ENCODE measurements at places on chromosomes 7 and 10.

- H3K4me1 ChIP-seq: peaks cover 2% of the 10 kb centered on the region
- no peak overlapping the region for H3K27ac ChIP-seq
- peaks cover 3% of the 10 kb centered on the region for H3K27me3 ChIP-seq
- H3K36me3 ChIP-seq: peaks cover 2% of the 10 kb centered on the region
- no peak overlapping the region for H3K4me3 ChIP-seq
- no peak for DNase-seq
Observed at GRCh38 chr7:131255242-131255641, 72.4 kb upstream of the MKLN1 start.

GRCh38 chr7:155090684-155091083, 20.6 kb downstream of the HTR5A start:
- no peaks in the 10 kb centered on the region for H3K36me3 ChIP-seq
- H3K4me3 ChIP-seq: no peak overlapping the region
- no peak for DNase-seq
- H3K27ac ChIP-seq: no peak overlapping the region
- H3K4me1 ChIP-seq: peaks cover 4% of the 10 kb centered on the region

GRCh38 chr7:78057571-78057970, 259.0 kb downstream of the PHTF2 start:
- H3K36me3 ChIP-seq: no peaks in the 10 kb centered on the region
- peaks cover 36% of the 10 kb centered on the region for H3K27me3 ChIP-seq
- no peak overlapping the region for H3K4me3 ChIP-seq
- H3K4me1 ChIP-seq: no peaks in the 10 kb centered on the region
- no peak overlapping the region for H3K27ac ChIP-seq
- no peak for DNase-seq

GRCh38 chr7:56048245-56048644, 3.0 kb downstream of the PSPH start:
- H3K4me3 ChIP-seq: no peak overlapping the region
- no peaks in the 10 kb centered on the region for H3K36me3 ChIP-seq
- peaks cover 25% of the 10 kb centered on the region for H3K4me1 ChIP-seq

GRCh38 chr10:23478570-23478969, 39.7 kb downstream of the OTUD1 start:
- no peaks in the 10 kb centered on the region for H3K36me3 ChIP-seq
- DNase-seq: no peak
- H3K4me1 ChIP-seq: no peaks in the 10 kb centered on the region
- no peak overlapping the region for H3K4me3 ChIP-seq
- no peak overlapping the region for H3K27ac ChIP-seq

GRCh38 chr10:53904506-53905241, 896.4 kb downstream of the PCDH15 start:
- no peaks in the 10 kb centered on the region for H3K4me1 ChIP-seq
- no peaks in the 10 kb centered on the region for H3K36me3 ChIP-seq
- no peaks in the 10 kb centered on the region for H3K27me3 ChIP-seq
- H3K27ac ChIP-seq: no peak overlapping the region

- H3K27me3 ChIP-seq: peaks cover 5% of the 10 kb centered on the region
- no peaks in the 10 kb centered on the region for H3K4me1 ChIP-seq
- no peak for DNase-seq
- no peak overlapping the region for H3K27ac ChIP-seq
- H3K4me3 ChIP-seq: no peak overlapping the region
Observed at GRCh38 chr7:22633286-22633953, 93.6 kb upstream of the IL6 start.

- no peaks in the 10 kb centered on the region for H3K4me1 ChIP-seq
- H3K36me3 ChIP-seq: no peaks in the 10 kb centered on the region
- H3K4me3 ChIP-seq: no peak overlapping the region
- no peak overlapping the region for H3K27ac ChIP-seq
- H3K27me3 ChIP-seq: peaks cover under 1% of the 10 kb centered on the region
Observed at GRCh38 chr7:15315678-15316077, 246.1 kb downstream of the AGMO start.

- peaks cover 9% of the 10 kb centered on the region for H3K36me3 ChIP-seq
- H3K4me1 ChIP-seq: no peaks in the 10 kb centered on the region
- no peak for DNase-seq
- H3K27me3 ChIP-seq: peaks cover 33% of the 10 kb centered on the region
- no peak overlapping the region for H3K4me3 ChIP-seq
- H3K27ac ChIP-seq: no peak overlapping the region
Observed at GRCh38 chr7:19121977-19122588, 4.6 kb upstream of the TWIST1 start.

- H3K4me3 ChIP-seq: no peak overlapping the region
- H3K27ac ChIP-seq: peak overlapping the region; percentile 93
- no peaks in the 10 kb centered on the region for H3K27me3 ChIP-seq
- no peak for DNase-seq
Observed at GRCh38 chr7:105688617-105689016, 107.3 kb upstream of the EFCAB10 start.

GRCh38 chr7:18003286-18003994, 24.2 kb downstream of the PRPS1L1 start:
- H3K4me1 ChIP-seq: no peaks in the 10 kb centered on the region
- no peak overlapping the region for H3K27ac ChIP-seq
- no peak overlapping the region for H3K4me3 ChIP-seq
- DNase-seq: no peak
- no peaks in the 10 kb centered on the region for H3K36me3 ChIP-seq

- DNase-seq: no peak
- no peak overlapping the region for H3K4me3 ChIP-seq
- H3K36me3 ChIP-seq: peaks cover 4% of the 10 kb centered on the region
- peak overlapping the region; percentile 30 for H3K27ac ChIP-seq
- no peaks in the 10 kb centered on the region for H3K27me3 ChIP-seq
- H3K4me1 ChIP-seq: peaks cover 69% of the 10 kb centered on the region
Observed at GRCh38 chr10:32349968-32350738, 3.2 kb upstream of the EPC1 start.

GRCh38 chr7:95432606-95433005, 2.2 kb downstream of the PON2 start:
- no peak overlapping the region for H3K27ac ChIP-seq
- H3K4me1 ChIP-seq: peaks cover 11% of the 10 kb centered on the region
- DNase-seq: no peak
- peaks cover 2% of the 10 kb centered on the region for H3K36me3 ChIP-seq
- no peak overlapping the region for H3K4me3 ChIP-seq
- no peaks in the 10 kb centered on the region for H3K27me3 ChIP-seq

GRCh38 chr7:45180084-45180986, 22.7 kb downstream of the RAMP3 start:
- H3K4me3 ChIP-seq: no peak overlapping the region
- no peaks in the 10 kb centered on the region for H3K4me1 ChIP-seq
- DNase-seq: peak; percentile 2
- H3K27ac ChIP-seq: no peak overlapping the region
- peaks cover 14% of the 10 kb centered on the region for H3K27me3 ChIP-seq

- H3K4me1 ChIP-seq: peaks cover 44% of the 10 kb centered on the region
- H3K27ac ChIP-seq: no peak overlapping the region
- DNase-seq: no peak
- no peaks in the 10 kb centered on the region for H3K36me3 ChIP-seq
- H3K4me3 ChIP-seq: peak overlapping the region; percentile 87
Observed at GRCh38 chr7:90595342-90595800, 750 bp upstream of the CDK14 start.

DNA sequence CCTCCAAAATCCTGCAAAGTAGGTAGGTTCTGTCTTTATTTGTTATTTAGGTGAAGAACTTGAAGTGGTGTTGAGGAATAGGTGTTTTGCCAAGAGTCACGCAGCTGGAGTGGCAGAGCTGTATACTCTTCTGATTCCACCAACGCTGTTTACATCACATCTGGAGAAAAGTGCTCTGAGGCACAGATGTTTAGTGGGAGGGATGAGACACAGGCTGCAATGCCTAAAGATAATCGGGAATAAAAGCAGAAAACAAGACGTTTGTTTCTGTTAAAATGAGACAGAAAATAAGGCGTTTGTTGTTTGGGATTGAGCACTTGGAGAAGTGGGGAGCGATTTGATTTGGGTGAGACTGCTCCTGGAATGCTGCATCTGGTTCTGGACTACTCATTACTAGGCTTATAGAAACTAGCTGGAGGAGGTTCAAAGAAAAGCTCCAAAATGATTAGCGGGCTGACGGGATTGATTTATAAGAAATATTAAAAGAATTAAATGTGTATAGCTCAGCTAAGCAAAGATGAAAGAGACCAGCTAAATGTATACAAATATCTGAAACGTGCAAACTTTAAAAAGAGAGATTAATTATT, 54.3 kb downstream of the TRUB1 start:
- H3K27me3 ChIP-seq: no peaks in the 10 kb centered on the region
- no peak for DNase-seq
- H3K4me1 ChIP-seq: no peaks in the 10 kb centered on the region
- H3K27ac ChIP-seq: no peak overlapping the region
- no peak overlapping the region for H3K4me3 ChIP-seq

DNA sequence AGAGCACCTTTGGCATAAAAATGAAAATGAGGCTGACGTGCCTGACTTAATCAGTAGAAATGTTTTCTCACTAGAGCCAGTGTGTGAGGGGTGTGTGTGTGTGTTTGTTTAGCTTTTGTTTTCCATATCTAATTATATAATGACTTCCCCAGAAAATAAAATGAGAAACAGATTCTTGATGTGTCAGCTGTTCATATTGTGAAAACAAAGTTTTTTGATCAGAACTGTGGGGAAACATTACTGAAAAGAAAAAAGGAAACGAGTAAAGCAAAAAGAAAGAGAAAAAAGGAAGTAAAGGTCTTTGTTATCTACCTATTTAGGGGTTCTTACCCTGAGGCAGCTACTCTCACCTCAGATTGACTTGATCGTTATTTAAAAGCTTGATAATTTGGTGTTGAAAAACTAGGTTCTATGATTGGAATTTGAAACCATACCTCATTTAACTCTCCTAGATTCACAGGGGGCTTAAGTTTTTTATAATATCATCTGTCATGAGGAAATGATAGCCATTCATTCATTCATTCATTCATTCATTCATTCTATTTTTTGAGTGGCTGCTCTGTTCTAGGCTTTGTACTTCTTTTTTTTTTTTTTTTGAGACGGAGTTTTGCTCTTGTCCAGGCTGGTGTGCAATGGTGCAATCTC, 58.0 kb downstream of the CREM start:
- DNase-seq: no peak
- H3K36me3 ChIP-seq: peaks cover 3% of the 10 kb centered on the region
- no peaks in the 10 kb centered on the region for H3K4me1 ChIP-seq
- peak overlapping the region; percentile 16 for H3K27ac ChIP-seq
- no peak overlapping the region for H3K4me3 ChIP-seq

GRCh38 chr10:78028438-78029268, 662 bp downstream of the POLR3A start:
- peak overlapping the region; percentile 99 for H3K4me3 ChIP-seq
- peaks cover 44% of the 10 kb centered on the region for H3K4me1 ChIP-seq
- peaks cover 4% of the 10 kb centered on the region for H3K36me3 ChIP-seq

GRCh38 chr7:101031082-101031481, 11.2 kb downstream of the MUC17 start:
- H3K4me1 ChIP-seq: no peaks in the 10 kb centered on the region
- H3K27me3 ChIP-seq: peaks cover 11% of the 10 kb centered on the region
- DNase-seq: no peak
- H3K36me3 ChIP-seq: no peaks in the 10 kb centered on the region
- no peak overlapping the region for H3K27ac ChIP-seq
- no peak overlapping the region for H3K4me3 ChIP-seq

DNA sequence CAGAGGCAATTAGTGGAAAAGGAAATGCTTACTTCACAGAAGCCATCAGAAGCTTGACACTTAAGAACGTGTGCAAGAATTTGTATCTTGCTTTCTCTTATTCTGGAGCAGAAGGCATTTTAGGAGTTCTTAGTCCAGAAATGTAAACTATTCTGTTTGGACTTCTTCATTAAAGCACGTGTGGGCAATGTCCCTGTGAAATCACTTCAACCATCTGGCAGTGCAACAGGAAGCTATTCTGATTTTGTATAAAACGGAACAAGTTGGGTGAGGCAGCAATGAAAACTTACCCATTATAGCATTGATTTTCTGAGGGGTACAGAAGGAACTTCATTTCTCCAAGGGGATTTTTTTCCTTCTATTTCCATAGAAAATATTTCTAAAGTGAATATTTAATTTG, 21.3 kb upstream of the ARHGAP21 start:
- no peaks in the 10 kb centered on the region for H3K27me3 ChIP-seq
- no peak for DNase-seq
- no peak overlapping the region for H3K27ac ChIP-seq
- peaks cover 2% of the 10 kb centered on the region for H3K4me1 ChIP-seq

- DNase-seq: no peak
- no peak overlapping the region for H3K27ac ChIP-seq
- H3K4me1 ChIP-seq: no peaks in the 10 kb centered on the region
- no peak overlapping the region for H3K4me3 ChIP-seq
Observed at GRCh38 chr7:126702242-126703016, 550.3 kb downstream of the GRM8 start.

DNA sequence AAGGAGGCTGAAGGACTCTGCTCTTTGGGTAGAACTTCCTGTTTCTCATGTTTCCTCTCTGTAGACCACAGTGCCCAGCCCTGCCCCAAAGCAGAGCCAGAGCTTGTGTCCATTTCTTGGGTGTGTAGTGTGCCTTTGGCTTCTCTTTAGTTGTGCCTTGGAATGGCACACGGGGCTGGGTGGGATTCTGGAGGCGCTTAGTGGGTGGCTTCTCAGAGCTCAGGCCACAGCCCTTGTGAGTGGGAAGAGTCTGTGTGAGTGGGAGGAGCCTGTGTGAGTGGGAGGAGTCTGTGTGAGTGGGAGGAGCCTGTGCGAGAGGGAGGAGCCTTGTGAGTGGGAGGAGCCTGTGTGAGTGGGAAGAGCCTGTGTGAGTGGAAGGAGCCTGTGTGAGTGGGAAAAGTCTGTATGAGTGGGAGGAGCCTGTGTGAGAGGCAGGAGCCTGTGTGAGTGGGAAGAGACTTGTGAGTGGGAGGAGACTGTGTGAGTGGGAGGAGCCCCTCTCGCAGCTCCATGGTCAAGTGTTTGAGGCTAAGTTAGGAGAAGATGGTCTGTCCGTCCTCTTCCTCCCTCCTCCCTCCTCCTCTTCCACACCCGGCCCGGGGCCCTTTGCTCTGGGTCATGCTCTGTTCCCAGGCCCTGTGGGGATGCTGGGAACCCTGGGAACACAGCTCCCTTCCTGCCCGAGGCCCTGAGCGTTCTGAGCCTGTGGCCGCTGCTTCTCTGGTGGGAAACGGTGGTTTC, 153.0 kb downstream of the GRK5 start:
- DNase-seq: peak; percentile 8
- no peak overlapping the region for H3K27ac ChIP-seq
- H3K4me1 ChIP-seq: peaks cover 9% of the 10 kb centered on the region
- peaks cover 24% of the 10 kb centered on the region for H3K36me3 ChIP-seq
- H3K4me3 ChIP-seq: no peak overlapping the region

GRCh38 chr7:150406312-150406566, 27.1 kb downstream of the ZNF775 start:
- H3K4me3 ChIP-seq: peak overlapping the region; percentile 95
- no peak for DNase-seq
- peak overlapping the region; percentile 99 for H3K27ac ChIP-seq
- peaks cover 26% of the 10 kb centered on the region for H3K4me1 ChIP-seq
- H3K27me3 ChIP-seq: no peaks in the 10 kb centered on the region
